ENCODE measurements at places on chromosomes 16 and 17. TPM values are rescaled to one million over a fixed set of nuclear protein-coding genes. Genes with fewer than 3 reads are reported as not detected.
A peak's percentile ranks its signal among the peaks of the same experiment; 100 is the strongest.

Gene GH2
- 0.27 TPM for total RNA-seq

Gene GPR142
- total RNA-seq: 0.04 TPM

Gene NLRC5
- 3.2 TPM for total RNA-seq

Gene SYT17
- total RNA-seq: 3.1 TPM

Gene C16orf86
- total RNA-seq: 2.6 TPM

Gene ITGAX
- total RNA-seq: 0.35 TPM

DNA sequence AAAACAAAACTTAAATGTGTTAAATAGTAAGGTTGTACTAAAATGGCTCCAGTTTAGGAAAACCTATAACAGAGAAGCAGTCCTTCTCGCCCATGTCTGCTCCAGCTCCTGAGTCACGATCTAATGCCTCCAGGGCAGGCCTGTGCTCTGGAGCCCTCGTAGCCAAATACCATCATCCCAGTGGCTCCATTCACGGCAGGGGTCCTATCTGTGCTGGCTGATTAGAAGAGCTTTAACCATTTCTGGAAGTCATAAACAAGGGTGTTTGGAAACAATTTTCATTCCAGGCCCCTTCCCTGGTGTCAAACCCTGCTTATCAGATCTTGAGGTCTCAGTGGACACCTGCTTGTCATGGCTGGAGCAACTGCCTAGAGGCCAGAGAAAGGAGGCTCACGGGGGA lies 336.9 kb downstream of the SOX9 start:
- no peak for DNase-seq
- no peak overlapping the region for H3K27ac ChIP-seq
- H3K4me3 ChIP-seq: no peak overlapping the region
- no peaks in the 10 kb centered on the region for H3K36me3 ChIP-seq
- H3K27me3 ChIP-seq: peaks cover 3% of the 10 kb centered on the region

GRCh38 chr17:16934836-16935235 lies 37.1 kb downstream of the TNFRSF13B start:
- no peak for DNase-seq
- H3K27ac ChIP-seq: no peak overlapping the region
- H3K27me3 ChIP-seq: no peaks in the 10 kb centered on the region

DNA sequence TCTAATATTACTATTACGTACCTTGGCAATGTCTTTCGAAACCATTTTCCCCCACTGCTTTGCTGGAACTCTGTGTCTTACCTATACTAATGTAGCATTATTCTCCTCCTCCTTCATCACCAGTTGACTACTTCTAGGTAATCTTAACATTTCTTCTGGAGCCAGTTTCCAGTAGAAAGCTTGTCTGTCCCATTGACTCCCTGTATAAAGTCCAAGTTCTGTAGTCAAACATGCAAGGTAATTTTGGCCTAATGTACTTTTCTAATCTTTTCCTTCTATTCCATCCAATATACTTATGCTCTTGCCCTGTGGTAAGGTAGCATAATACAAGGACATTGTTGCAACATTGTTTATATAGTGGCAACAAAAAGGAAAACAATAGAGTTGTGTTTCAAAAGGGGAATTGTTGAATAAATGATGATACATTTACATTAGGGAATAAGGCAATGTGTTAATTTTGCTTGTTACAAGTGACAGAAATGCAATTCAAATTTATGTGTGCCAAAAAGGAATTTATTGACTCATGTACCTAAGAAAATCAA lies 27.9 kb downstream of the OMG start:
- no peak for DNase-seq
- peaks cover 6% of the 10 kb centered on the region for H3K4me1 ChIP-seq
- no peak overlapping the region for H3K27ac ChIP-seq
- H3K27me3 ChIP-seq: no peaks in the 10 kb centered on the region
- peaks cover 24% of the 10 kb centered on the region for H3K36me3 ChIP-seq

DNA sequence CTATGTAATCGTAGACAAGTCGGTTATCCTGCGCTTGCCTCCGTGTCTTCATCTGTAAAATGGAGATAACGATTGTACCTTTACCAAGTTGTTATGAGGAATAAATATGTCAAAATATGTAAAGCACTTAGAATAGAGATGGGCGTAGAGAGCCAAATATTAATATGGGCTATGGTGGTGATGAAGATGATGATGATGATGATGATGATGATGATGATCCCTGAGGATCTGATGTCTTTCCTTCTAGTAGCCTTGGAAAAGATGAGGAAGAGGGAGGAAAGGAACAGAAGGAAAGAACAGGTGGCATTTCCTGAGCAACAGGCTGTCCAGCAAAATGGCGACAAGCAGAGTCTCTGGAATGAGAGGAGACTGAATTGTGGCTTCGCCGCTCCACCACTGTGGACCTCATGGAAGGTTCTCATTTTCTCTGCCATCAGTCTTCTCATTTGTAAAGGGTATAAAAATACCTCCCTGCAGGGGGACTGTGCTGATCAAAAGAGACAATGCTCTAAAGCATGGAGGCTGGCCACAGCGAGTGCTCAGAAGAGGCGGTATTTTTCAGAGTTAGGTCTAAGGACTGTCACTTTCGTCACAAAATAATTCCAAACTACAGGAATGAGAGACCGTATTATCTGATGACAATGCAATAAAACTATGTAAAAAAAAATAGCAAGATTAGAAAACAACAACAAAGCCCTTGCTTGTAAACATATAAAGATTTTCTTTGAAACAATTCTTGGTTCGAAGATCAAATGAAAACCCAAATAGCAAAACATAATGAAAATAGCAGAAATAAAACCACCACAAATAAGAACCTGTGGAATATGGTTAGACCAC lies 17.2 kb upstream of the RCVRN start:
- no peak overlapping the region for H3K27ac ChIP-seq
- no peak overlapping the region for H3K4me3 ChIP-seq
- no peaks in the 10 kb centered on the region for H3K4me1 ChIP-seq
- no peaks in the 10 kb centered on the region for H3K27me3 ChIP-seq
- H3K36me3 ChIP-seq: peaks cover 31% of the 10 kb centered on the region

GRCh38 chr17:80737106-80738019 lies 192.7 kb downstream of the RPTOR start:
- H3K27me3 ChIP-seq: no peaks in the 10 kb centered on the region
- H3K4me3 ChIP-seq: no peak overlapping the region
- H3K27ac ChIP-seq: peak overlapping the region; percentile 35

GRCh38 chr16:70685938-70686375 lies at the start of gene MTSS2:
Gene MTSS2, minus strand, starts transcription at chr16:70686053. Its CDS starts 262 bp downstream, at chr16:70685791.
- no peaks in the 10 kb centered on the region for H3K27me3 ChIP-seq
- H3K27ac ChIP-seq: peak within 1 kb of the TSS; percentile 98
- DNase-seq: peak; percentile 96
- peaks cover 28% of the 10 kb centered on the region for H3K36me3 ChIP-seq
- H3K4me3 ChIP-seq: peak within 1 kb of the TSS; percentile 91
- peaks cover 91% of the 10 kb centered on the region for H3K4me1 ChIP-seq

- H3K27me3 ChIP-seq: no peaks in the 10 kb centered on the region
- peaks cover 6% of the 10 kb centered on the region for H3K36me3 ChIP-seq
- H3K4me1 ChIP-seq: peaks cover 28% of the 10 kb centered on the region
- no peak for DNase-seq
- H3K27ac ChIP-seq: no peak overlapping the region
Observed at GRCh38 chr16:89491974-89492687, 1.8 kb upstream of the ANKRD11 start.

- no peak overlapping the region for H3K4me3 ChIP-seq
- H3K4me1 ChIP-seq: peaks cover 4% of the 10 kb centered on the region
- no peaks in the 10 kb centered on the region for H3K36me3 ChIP-seq
- no peak overlapping the region for H3K27ac ChIP-seq
Observed at GRCh38 chr16:25051406-25052150, 36.4 kb upstream of the ARHGAP17 start.

GRCh38 chr16:77414752-77415231 lies 20.0 kb downstream of the ADAMTS18 start:
- no peaks in the 10 kb centered on the region for H3K27me3 ChIP-seq
- no peaks in the 10 kb centered on the region for H3K36me3 ChIP-seq
- no peak overlapping the region for H3K27ac ChIP-seq
- H3K4me1 ChIP-seq: no peaks in the 10 kb centered on the region

DNA sequence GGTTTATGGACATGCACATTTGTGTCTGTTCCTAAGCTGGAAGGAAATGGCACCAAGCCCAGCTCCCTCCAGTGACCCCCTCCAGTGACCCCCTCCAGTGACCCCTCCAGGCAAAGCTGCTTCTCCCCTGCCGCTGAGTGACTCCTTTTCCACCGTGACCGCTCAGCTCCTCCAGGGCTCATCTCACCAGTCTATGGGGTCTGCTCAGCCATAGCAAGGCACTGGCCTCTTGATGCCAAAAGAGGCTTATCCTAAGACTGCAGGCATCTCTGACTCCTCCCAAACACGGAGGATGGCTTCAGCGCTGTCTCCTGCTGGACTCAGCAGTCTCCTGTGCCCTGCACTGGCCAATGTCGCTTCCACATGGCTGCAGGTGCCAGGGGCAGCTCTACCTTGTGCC lies 35.3 kb downstream of the FA2H start:
- no peak for DNase-seq
- no peak overlapping the region for H3K27ac ChIP-seq
- H3K4me1 ChIP-seq: no peaks in the 10 kb centered on the region
- peaks cover 3% of the 10 kb centered on the region for H3K27me3 ChIP-seq

DNA sequence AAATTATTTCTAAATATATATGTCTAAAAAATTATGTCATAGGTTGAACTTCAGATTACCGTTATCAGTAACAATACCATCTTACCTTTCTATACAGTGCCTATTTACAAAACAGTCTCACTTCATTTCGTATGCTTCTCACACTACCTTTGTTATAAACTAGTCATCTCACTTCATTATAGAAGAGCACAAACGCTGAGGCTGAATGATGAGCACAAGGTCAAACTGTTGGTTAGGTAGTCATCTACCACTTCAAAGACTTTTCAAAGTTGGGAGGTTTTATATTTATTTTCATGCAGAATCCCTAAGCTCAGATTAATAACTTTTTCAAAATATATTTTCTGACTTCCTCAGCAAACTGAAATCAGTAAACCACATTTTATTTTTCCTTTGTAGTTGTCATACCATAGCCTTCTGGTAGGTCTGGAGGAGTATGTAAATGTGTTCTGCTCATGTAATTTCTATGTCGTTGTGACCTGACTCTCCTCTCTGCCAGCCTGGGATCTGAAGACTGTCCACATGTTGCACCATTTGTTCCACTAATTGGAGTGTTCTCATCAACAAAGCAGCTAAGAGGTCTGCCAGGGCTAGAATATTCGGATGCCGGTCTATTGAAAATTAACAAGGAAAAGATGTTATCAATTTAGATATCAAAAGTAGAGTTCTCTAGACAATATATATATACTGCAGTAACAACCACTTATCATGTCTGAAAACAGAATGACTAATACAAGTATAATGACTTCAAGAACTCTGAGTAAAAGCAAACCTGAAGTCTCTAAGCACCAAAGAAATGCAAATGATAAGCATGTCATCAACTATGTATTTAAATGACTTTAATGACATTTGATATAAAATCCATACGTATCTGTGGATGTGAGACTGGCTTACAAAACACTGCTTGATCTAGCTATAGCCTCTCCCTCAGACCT lies 73.9 kb downstream of the CEP95 start:
- no peak for DNase-seq
- H3K36me3 ChIP-seq: peaks cover 20% of the 10 kb centered on the region
- no peak overlapping the region for H3K27ac ChIP-seq
- no peaks in the 10 kb centered on the region for H3K27me3 ChIP-seq
- no peak overlapping the region for H3K4me3 ChIP-seq
- no peaks in the 10 kb centered on the region for H3K4me1 ChIP-seq

GRCh38 chr16:88503374-88503770 lies 50.3 kb downstream of the ZFPM1 start:
- DNase-seq: no peak
- peaks cover 8% of the 10 kb centered on the region for H3K4me1 ChIP-seq
- H3K27ac ChIP-seq: no peak overlapping the region

DNA sequence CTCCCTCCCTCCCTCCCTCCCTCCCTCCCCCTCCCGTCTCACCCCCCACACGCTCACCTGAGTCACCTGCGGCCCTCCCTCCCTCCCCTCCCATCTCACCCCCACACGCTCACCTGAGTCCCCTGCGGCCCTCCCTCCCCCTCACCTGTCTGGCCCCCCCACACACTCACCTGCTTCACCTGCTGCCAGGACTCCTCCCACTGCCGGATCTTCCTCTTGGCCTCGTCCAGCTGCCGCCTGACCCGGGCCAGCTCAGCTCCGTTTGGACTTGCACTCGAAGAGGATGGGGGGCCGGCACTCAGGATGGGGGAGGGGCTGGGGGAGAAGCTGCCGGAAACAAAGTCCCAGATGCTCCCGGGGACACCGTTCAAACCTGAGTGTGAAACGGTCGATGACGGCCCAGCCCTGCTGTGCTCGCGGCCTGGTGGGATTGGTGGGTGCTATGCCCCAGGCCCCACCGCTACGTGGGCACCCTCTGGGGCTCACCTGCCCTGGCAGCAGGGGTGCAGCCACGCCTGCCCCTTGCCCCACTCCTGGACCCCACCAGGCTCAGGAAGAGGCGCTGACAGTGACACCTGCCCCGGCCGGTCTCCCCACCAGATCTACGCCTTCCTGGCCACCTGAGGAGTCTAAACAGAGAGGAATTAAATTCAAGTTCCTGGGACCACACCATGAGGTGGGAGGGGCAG lies 15.9 kb downstream of the GNPTG start:
- H3K4me3 ChIP-seq: no peak overlapping the region
- no peak for DNase-seq
- no peaks in the 10 kb centered on the region for H3K4me1 ChIP-seq

DNA sequence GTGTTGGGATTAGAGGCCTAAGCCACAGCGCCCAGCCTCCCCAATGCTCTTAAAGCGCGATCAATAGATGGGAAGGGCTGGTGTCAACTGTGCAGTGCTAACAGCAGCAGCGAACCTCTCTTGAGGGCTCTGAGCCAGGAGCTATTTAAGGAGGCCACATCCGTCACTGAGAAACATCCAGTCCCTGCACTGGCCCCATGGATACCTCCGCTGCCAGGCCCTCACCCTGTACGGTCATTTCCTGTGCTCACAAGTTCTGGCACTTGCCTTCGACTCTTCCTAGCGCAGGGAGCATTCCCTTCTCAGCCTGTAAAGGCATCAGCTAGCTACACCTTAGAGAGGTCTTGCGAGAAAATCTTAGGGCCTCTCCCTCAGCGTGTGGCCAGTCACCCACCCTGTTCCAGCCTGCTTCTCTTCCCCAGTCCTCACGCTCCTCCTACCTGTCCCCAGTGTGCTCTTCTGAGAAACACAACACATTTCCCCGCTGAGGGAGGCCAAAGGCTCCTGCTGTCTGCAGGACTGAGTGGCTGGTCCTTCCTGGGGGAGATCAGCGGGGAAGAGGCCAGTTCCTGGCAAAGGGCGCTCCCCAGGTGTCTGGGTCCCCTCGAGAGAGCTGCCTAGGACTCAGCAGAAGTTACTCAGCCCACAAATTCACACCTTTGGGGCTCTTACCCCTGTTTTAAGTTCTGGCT lies 28.6 kb downstream of the GTF3C1 start:
- H3K4me3 ChIP-seq: no peak overlapping the region
- H3K27ac ChIP-seq: peak overlapping the region; percentile 88
- H3K36me3 ChIP-seq: peaks cover 61% of the 10 kb centered on the region
- H3K27me3 ChIP-seq: no peaks in the 10 kb centered on the region
- H3K4me1 ChIP-seq: peaks cover 18% of the 10 kb centered on the region

GRCh38 chr16:86516623-86517003 lies 6.3 kb downstream of the FOXF1 start:
- no peak overlapping the region for H3K4me3 ChIP-seq
- H3K4me1 ChIP-seq: peaks cover 11% of the 10 kb centered on the region
- H3K27ac ChIP-seq: no peak overlapping the region
- peaks cover 92% of the 10 kb centered on the region for H3K27me3 ChIP-seq
- no peak for DNase-seq
